ENCODE measurements at places on chromosomes 12 and 14.

GRCh38 chr14:100775351-100775830 lies 48.7 kb downstream of the DLK1 start:
- DNase-seq = no peak

DNA sequence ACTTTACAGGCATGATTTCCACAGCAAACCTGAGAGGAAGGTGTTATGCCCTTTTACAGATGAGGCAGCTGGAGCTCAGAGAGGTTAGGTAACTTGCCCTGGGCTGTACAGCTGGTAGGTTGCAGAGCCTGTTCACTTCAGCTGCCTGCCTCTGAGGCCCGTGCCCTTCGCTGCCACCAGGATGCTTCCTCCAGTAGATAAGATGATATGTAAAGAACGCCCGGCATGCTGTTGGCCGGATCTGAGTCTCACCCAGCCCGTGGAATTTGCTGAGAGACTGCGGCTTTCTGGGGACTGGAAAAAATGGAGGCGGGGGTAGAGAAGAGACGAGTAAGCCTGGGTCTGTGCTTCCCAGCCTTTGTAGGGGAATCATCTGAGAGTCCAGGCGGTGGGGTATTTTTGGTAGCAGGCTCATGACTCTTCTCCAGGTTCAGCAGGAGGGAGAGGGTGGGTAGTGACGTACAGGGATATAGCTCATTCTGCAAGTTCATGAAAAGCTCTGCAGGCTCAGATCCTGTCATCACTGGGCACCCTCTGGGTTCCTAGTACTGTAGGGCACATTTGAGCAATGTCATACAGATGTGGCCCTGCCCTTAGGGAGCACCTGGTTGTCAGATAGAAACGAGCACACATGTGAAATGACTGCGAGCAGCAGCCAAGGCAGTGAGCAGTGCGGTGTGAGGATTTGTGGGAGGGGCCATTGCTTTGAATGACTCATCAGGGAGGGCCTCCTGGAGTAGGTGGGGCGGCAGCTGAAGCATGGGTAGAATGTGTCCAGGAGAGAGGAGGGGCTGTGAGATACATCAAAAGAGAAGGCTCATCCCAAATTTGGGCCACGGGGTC lies 159.4 kb downstream of the TSPAN9 start:
- no peak for DNase-seq

DNA sequence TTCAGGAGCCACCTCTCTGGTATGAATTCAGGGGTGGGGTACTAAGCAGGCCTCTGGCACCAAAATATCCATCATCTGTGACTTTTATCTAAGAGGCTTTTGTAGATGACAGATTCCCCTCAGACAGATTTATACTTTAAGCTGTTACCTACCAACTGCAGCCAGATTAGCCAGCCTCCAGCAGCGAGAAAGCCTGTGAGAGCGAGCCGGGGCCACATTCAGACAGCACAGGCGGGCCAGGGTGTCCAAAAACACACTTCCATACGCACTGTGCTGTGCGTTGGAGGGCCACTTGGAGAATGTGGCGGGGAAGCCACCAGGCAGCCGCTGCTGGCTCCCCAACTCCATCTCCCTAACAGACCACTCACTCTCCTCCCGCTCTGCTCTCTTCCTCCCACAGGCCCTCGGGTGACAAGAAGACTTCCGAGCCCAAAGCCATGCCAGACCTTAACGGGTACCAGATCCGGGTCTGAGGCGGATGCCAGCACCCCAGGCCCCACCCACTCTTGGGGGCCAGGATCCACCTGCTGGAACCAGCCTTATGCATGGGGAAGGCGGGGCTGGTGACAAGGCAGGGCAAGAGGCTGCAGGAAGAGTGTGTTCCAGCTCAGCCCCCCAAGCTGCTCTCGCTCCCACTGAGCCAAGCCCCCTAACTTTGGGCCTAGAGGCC lies 17.4 kb downstream of the VASH1 start:
- no peak for DNase-seq

DNA sequence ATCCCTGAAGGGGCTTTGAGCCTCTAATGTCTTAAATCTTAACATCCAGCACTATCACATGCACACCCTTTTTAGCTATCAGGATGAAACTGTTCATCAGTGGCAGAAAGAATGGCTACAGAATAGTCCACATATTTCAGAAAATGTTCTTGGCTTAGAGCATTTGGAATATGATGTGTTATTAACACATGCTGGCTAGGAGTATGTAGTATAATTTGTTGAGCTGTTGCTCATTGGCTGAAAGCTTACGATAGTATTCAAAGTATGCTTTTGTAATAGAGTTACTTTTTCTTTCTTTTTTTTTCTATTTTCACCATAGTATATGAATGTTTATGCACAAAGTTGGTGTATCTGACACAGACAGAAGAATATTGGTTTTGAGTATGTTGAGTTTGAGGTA lies 55.1 kb downstream of the MNAT1 start:
- DNase-seq = no peak

GRCh38 chr12:38711054-38711453 lies 194.3 kb downstream of the CPNE8 start:
- no peak for DNase-seq

GRCh38 chr12:30885321-30885720 lies 41.2 kb upstream of the TSPAN11 start:
- no peak for DNase-seq

- no peak for DNase-seq
Observed at GRCh38 chr12:94779485-94779884, 129.1 kb upstream of the TMCC3 start.

DNA sequence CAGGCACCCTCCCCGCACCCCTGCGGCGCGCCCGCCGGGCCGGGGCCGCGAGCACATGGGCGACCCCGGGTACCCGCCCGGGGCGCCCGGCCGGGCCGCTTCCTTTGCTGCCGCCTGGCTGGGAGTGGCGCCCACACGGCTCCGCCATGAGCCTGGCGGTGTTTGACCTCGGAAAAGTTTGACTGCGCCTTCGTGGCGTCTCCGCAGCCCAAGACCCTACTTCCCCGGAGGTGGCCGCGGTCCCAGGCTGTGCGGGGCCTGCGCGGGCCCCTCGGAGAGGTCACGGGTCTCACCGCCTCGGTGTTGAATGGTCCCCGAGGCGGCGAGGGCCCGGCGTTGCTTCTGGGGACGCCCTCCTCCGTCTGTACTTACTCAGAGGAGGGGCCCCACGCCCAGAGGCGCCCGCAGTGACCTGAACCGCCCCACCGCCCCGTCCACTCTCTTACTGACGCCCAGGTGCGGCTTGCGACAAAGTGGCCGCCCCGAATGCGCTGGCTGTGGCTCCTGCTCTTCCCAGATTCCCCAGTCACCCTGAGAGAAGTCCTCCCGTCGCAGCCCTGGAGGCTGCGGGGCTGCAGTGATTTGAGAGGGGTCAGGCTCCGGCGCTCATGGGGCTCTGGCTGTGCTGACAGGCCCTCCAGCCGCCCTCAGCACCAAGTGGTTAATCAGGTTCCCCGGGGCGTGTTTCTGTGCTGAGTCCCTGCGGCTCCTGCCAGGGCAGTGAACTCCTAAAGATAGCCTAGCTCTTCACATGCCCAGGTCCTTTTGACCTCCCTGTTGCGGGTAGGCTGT lies 5.8 kb downstream of the KMT5A start:
- no peak for DNase-seq

- no peak for DNase-seq
Observed at GRCh38 chr12:125311050-125311449, 245.8 kb downstream of the AACS start.

DNA sequence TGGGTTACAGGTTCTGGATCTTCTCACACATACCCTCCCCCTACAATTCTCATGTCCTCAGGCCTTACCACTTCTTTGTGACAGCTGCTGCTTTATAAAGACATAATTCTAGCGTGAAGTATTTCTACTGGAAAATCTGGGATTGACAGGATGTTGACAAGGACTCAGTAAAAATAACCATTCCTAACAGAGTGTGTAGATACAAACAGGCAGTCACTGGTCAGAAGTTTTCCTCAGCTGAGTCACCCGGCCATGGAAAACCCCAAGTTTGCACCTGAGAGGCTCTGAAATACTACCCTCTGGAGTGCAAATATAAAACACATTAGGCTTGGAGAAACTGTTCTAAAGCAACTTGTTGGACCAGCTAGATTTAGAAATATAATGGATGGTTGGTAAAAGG lies 54.4 kb downstream of the SPPL3 start:
- DNase-seq = no peak

DNA sequence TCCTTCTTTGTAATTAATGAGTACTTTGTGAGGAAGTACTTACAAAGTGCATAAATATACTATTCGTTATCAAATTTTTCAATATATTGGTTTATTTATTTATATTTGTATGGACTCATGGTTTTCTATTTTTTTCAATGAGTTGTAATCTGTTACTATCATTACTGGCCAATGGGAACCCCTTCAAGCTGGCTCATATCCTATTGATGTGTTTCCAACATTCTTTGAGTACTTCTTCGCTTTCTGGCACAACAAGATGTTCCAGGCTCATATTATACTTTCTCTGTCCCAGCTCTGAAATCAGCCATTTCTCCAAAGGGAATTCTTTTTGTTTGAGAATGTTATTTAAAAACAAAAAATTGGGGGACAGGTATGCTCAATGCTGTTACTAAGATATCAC lies 17.5 kb downstream of the YBX3 start:
- no peak for DNase-seq

GRCh38 chr14:104499784-104500760 lies 79.5 kb upstream of the C14orf180 start:
- DNase-seq = no peak

- no peak for DNase-seq
Observed at GRCh38 chr14:63295231-63295685, 23.5 kb downstream of the GPHB5 start.

- DNase-seq = no peak
Observed at GRCh38 chr14:31677630-31678029, 116.4 kb downstream of the NUBPL start.

GRCh38 chr14:34051966-34052657 lies 101.2 kb upstream of the EGLN3 start:
- DNase-seq = no peak

GRCh38 chr14:102234331-102235264 lies 70.4 kb downstream of the MOK start:
- DNase-seq = no peak

GRCh38 chr12:3420693-3421092 lies 70.3 kb upstream of the PRMT8 start:
- no peak for DNase-seq

- no peak for DNase-seq
Observed at GRCh38 chr12:77104286-77104685, 38.9 kb upstream of the E2F7 start.

DNA sequence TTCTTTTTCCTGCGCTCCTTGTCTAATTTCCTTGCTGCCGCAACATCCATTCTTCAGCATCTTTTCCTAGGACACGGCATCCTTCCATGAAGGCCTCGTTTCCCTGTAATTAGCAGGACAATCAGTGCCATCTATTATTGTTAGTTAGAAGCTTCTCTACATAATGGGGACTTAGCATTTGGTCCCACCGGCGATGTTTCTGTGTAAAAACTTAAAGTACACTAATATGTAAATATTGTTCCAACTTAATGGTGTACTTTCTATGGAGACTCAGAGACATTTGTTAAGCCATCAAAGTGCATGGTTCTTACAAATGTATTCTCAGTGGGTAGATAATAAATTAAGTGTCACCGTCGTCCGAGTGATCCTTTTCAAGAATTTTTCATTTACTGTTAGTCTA lies 17.4 kb downstream of the KCNC2 start:
- no peak for DNase-seq

GRCh38 chr12:68478516-68479260 lies 132.0 kb upstream of the RAP1B start:
- no peak for DNase-seq

GRCh38 chr14:103186241-103186822 lies 63.1 kb downstream of the TNFAIP2 start:
- DNase-seq = no peak

DNA sequence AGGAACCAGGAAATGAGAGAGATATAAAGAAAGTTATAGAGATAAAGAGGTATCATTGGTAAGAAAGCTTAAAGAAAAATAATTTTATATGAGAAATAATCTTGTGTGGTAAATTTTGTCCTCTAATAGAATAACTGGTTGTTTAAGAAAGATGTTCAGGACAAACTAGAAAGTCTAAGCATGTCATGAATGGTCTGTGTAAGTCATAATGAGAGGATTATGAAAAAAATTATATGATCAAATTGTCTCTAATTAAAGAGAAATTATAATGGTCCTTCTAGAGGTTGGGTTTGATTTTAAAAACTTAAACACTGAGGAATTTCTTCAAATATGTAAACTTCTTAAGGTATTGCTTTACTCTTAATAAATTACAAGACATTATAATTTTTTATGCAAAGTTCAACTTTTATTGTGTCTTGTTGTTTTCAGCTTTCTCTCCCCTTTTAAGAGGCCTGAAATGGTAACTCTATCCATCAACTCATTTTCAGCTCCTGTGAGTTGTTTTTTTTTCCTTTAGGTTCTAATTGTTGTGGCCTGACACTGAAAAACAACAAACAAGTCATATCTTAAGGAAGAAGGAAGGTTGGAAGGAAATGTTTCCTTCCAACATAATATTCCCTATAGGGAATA lies 88.2 kb upstream of the CNOT2 start:
- no peak for DNase-seq

DNA sequence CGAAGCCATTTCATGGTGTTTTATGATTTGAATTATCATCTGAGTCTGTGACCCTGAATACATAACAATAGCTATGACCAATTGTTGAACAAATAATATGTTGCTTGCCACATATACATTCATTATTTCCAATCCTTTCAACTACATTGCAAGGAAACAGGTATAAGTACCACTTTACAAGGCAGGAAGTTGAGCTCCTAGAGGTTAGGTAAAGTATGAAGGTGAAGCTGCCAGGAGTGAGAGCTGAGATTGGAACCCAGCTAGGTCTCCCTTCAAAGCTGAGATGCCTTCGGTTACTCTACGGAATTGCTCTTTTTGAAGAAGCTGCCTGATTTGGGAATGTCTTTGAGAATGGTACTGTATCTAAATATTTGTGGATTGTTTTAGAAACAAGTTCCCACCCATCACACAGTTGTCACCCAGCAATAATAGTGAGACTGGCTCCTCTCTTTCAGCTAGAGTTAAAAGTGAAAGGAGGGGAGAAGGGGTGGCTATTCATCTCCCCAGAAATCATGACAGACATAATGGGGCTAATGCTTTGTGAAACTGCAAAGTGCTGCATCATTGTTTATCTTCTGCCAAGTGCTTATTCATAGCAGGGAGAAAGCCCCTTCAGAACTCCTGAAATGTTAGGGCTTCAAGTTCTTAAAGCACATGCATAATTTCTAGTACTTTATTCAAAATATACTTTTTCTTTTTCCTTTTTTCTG lies 75.9 kb upstream of the AMIGO2 start:
- no peak for DNase-seq

GRCh38 chr12:132776816-132777568 lies 15.4 kb upstream of the ANKLE2 start:
- no peak for DNase-seq

DNA sequence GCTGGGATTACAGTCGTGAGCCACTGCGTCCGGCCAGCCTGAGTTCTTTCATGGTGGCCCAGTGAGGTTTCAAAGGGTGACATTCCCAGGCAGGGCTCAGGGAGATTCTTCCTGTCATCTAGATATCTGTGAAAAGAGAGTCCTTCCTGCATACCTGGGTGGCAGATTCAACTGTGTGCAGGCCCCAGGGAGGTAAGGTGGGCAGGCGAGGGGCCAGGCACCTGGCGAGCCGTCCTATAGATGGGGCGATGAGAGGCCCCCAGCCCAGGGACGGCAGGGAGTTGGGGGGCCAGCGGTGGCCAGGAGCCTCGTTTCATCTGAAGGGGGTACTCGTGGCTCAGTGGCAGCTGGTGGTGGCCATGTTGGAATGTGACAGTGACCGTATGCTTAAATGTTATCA lies 7.1 kb upstream of the EP400 start:
- no peak for DNase-seq

- DNase-seq = no peak
Observed at GRCh38 chr12:5590316-5590715, 158.4 kb downstream of the NTF3 start.

All from T-helper 9 cell (primary cell).